Midbrain (tissue), 1 donor: ENCODE measurements at places on chromosomes 1 and 21.

DNA sequence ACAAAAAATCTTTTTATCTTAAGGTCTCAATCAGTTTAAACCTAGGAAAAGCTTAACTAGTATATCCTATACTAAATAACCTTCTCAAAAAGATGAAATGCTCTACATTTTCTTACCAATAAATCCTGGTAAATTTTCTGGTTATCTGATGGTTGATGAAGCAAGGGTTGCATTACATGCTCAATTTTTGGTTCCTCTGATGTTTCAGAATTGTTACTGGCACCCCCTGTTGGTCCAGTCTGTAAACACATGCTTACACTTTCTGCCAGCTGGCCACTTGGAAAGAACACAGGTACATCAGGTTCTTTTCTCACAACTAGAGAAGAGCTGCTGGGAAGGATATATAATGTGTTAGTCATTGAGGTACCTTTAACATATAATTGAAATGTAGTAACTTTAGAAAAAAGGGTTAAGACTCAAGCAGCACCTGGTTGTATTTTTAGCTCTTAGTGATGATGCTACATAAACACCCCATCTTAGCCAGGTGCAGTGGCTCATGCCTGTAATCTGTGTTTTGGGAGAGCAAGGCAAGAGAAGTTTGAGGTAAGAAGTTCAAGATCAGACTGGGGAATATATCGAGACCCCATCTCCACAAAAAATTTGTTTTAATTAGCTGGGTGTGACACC, 30.9 kb upstream of the TAL1 start:
- peak; percentile 25 for DNase-seq

DNA sequence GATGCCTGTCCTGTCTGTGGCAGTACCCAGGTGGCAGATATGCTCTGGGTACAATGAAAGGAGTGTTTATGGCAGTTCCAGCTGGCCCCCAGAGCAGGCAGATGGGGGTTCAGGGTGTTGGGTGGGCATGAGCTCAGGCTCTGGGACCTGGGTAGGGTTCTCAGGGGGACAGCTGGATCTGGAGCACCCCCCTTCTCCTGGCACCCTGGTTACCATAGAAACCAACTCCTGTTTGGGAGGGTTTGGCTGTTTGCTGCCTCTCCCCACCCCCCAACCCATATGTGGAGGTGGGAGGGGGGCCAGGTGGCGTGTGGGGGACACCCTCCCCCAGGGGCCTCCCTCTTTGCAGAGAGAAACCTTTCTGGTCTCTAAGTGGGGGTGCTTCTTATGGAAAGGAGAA, 7.1 kb downstream of the FOXO6 start:
- no peak for DNase-seq

DNA sequence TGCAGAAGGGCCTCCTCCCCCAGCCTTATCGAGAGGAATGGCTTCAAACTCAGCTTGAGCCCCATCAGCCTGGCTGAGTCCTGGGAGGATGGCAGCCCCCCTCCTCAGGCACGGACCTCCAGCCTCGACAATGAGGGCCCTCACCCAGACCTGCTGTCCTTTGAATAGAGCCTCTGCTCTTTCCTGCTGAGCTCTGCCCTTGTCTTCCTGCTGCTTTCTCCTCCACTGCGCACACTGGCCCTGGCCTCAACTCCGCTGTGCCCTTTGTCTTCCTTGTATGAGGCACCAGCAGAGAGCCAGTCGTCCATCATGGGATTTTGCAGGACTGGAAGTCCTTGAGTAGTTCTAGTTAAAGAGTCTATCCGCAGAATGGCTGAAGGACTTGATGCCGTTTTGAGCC, 2.0 kb downstream of the C1orf226 start:
- DNase-seq, result no peak

GRCh38 chr1:1068517-1069055, 5.5 kb downstream of the RNF223 start:
- no peak for DNase-seq

DNA sequence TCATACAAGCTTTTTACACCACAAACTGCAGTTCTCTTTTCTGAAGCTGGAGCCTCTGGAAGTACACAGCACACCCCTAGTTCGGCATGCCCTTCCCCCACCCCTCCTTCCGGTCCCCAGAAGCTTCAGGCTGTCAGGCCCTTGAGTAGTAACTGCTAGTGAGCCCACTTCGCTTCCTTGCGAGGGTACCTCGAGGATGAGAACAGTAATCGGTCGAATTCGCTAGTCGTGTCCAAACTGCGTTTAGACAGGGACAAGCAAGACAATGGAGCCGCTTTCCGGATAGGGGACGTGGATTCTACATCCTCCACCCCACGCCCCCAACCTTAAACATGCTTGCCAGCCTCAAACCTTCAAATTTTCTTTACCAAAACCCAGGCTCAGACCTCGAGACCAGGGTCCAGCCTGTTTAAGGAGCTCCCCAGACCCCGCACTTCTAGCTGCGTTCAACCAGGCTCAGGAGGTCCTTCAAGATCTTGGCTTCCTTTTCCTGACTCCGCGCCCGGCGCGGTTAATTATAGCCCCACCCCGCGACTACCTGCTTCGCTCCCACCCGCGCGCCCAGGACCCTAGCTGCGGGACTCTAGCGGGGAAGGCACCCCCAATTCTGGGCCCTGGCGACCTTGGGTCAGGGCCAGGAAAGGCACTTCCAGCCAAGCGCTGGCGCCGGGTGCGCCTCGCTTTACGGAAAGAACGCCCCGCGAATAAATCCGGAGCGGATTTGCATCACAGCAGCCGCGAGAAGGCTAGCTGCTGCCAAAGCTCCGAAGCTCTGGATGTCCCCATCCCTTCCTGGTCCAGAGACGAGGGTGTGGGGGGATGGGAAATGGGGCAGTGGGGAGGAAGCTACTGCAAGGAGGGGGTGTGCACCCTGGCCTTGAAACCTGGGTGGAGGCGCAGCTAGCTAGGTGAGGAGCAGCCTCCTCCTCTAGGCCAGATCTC, 8.1 kb upstream of the TSPAN1 start:
- no peak for DNase-seq

DNA sequence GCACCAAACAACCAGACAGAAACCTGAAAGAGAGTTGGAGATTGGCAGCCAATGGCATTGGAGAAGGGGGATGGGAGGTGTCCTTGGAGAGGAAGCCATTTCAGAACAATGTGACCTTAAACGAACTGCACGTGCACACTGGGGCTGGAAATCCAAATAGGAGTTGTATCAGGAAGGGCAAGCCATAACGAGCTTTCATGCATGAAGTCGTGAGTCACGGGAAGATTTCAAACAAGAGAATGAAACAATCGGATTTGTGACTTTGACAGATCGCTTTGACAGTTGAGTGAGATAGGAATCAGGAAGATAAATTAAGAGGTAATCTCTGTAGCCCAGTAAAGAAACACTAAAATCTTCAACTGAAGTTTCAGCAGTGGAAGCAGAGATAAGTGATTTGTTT, 445.8 kb upstream of the ZP4 start:
- no peak for DNase-seq

- no peak for DNase-seq
Measured at GRCh38 chr1:152907686-152908601, at the start of gene IVL. Gene IVL (plus strand): TSS chr1:152908546. CDS start chr1:152909798, 1,252 bp downstream.

DNA sequence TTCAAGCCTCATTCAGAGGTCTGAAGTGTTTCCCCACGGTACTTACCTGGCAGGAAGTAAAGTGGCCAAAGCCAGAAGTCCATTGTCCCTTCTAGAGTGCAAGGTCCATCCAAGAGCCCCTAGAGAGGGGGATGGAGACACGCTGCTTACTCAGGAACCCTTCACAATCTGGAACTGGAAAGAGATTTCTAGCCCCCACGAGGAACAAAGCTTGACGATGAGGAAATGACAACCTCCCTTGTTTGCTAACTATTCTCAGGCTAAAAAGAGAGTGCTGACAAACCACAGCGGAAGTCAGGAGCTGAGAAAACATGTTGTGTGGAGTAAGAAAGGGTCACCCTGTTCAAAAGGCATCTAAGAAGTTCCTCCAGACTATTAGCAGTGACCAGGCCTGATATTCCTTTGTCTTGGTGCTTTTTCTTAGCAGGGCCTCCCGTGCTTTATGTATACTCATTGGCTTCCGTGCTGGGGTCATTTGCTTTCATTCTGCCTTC, at the start of gene FCMR:
Gene FCMR (minus strand): TSS at position 170 of the 494 bp plus-strand sequence. CDS start 87 bp downstream, at position 83.
- DNase-seq, result peak; percentile 15

GRCh38 chr1:224747578-224747977, 131.5 kb downstream of the CNIH3 start:
- no peak for DNase-seq

DNA sequence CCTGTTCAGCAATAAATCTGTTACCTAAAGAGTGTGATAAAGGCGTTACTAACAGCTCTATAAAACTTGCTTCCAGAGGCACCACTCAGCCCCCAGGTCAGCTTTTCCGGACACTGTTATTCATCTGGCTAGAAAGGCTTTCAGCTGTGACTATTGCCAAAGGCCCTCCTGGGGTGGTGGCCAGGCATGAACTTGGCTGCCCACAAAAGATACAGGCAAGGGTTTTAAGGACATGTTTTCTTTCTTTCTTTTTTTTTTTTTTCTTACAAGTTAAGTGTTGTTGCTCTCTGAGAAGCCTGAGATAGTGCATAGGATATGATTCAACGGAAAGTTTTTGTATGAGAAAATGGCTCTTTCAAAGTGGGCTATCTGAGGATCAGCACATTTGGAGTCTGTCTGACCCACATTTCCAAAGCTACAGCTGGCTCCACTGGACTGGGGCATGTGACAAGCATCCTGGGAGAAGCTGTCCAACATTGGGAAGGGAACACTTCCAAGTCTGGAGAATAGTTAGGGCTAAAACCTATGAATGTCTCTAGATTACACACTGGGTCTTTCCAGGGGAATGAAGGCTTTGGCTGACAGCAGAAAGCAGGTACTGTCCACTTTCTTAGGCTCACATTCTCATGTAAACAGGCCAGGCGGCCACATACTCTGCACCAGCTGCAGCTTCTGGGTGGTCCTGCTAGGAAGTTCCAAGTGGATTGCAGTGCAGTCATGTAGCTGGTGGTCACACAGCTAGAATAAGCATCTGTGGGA, 639.7 kb downstream of the LMO4 start:
- DNase-seq, result peak; percentile 32
